Cortex of kidney (tissue), 1 donor: ENCODE measurements at places on chromosomes 4 and X.

DNA sequence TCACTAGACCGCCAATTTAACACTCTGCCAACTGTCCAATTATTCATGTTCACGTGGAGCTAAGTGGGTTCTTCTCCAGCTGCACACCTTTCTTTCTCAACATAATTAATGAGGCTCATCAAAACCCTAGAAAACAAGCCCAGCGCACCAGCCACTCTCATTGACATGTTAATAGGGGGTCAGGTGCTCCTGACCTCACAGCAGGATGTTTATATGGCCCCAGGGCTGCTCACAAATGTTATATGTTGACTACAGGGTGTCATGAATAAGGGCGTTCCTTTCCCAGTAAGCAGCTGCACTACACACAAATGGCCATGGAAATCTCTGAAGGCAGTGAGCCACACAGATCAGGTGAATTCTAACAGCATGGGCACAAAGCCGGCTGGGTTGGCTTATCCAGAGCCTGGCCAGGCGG lies 209.8 kb downstream of the MGST2 start:
- no peak for DNase-seq

DNA sequence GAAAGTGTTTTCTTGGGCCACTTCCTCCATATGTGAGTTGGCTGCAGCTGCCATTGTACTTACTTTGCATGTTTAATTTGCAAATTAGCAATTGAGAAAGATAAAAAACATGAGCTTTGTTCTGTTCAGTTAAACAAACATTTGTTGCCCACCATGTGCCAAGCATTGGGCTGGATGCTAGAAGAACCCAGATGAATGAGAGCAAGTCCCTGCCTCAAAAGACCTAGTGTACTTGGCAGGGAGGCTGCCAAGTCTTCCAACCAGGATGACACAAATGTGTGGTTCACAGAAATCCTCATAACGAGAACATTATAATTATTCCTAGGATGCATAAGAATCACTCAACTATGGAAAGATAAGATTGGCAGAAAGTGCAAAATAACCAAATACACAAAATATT lies 66.7 kb downstream of the GPM6A start:
- no peak for DNase-seq

DNA sequence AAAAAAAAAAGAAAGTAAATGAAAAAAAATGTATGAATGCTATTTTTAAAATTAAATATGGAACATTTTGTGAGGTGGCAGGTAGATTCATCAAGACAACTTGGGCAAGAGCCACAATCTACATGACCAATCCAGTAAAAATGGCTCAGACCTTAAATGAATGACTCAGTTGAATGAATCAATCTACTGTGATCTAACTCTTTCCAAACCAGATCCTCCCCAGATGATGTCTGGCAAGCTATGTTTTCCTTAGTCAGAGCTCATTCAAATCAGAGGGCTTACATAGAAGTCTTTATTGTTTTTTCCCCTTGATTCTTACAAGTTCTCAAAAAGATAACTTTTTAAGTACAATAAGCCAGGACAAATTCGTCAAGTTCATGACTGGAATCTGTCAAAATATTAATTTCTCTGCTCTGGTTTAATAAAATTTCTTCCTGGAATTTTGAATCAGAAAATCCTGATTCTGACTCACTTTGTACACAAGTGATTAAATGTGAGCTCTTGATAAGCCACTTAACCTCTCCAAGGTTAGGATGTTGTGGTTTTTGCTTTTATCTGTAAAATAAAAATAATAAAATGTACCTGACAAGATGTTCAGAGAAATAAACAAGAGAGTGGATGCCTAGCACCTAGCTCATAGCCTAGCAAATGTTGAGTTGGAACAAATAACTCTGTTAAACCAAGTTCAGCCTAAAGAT lies 105.6 kb upstream of the SMIM31 start:
- no peak for DNase-seq

- no peak for DNase-seq
Measured at GRCh38 chr4:41205130-41205529, 9.2 kb downstream of the APBB2 start.

- no peak for DNase-seq
Measured at GRCh38 chrX:70039758-70040157, 10.0 kb downstream of the AWAT2 start.

DNA sequence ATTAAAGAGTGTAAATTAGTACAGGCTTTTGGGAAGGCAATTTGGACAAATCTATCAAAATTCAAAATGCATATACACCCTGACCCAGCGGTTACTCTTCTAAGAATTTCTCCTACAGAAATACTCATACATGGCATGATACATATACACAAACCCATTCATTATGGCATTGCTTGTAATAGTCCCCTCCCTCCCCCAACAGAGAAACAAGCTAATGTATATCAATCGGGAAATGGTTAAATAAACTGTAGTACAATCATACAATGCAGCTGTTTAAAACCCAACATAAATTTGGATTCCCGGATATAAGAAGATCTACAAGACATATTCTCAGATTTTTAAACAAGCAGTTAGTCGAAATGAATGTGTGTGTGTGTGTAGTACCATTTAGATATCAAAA lies 808 bp downstream of the HUWE1 start:
- DNase-seq, result no peak

GRCh38 chr4:126106658-126107057 lies 791.9 kb downstream of the FAT4 start:
- no peak for DNase-seq

GRCh38 chr4:2254665-2255500 lies 7.0 kb downstream of the MXD4 start:
- no peak for DNase-seq

DNA sequence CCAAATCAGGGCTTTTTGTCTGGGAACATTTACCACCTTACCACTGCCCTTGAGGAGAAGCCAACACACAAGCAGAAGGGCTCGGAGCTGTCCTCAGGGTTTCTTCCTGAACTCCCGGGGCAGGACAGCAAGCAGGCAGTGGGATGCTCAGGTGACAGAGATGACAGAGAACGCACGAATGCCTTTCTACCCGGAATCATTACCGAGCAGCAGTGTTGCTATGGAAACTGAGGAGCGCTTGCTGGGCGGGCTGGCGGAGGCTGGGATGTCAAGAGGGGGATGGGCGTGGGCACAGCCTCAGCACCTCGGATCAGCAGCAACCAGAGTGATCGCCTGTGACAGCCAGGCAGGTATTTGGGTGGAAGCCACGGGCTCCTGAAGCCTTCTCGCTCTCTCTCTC lies 17.8 kb downstream of the SSR4 start:
- no peak for DNase-seq

DNA sequence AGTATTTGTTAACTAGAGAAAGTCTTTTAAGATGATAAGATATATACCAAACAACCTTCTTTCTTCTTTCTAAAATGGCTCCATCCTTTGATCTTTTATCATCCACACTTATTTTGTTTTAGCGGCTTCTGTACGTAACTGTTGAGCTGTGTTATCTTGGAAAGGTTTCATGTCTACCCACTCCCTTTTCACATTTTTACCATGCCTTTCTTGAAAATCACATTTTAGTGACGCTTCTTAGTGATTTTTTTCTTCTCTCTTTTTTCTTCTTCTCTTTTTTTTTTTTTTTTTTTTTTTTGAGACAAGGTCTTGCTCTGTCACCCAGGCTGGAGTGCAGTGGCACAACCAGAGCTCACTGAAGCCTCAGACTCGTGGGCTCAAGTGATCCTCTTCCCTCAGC lies 135.1 kb downstream of the CHIC2 start:
- no peak for DNase-seq

DNA sequence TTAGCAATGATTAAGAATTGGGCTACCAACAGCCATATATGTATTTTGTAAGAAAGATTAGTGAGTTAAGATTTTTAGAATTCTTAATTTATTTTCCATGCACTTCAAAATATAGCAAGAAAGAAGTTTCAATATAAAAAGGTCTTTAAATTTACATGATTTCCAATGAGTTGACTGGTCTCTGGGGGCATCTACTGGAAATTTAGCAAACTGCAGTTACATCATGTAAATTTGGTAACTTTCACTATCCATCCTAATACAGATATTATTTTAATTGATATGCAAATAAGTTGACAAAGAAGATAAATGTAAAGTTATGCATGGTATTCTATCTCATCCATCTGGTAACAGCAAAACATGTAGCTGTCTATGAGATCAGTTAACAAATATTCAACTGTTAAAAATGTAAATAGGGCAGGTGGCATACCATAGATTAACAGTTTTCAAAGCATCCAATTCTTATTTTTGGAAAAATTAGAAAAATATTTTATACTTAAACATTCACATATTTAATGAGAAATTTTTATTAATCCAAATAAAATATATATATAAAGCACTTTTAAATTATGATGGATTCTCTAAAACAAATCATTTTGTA lies 29.1 kb downstream of the TTC29 start:
- DNase-seq, result no peak

- no peak for DNase-seq
Measured at GRCh38 chr4:112637552-112637866, 566 bp downstream of the LARP7 start.

GRCh38 chr4:23750125-23750524 lies 139.7 kb downstream of the PPARGC1A start:
- DNase-seq, result no peak

- no peak for DNase-seq
Measured at GRCh38 chr4:30847167-30847566, 127.0 kb downstream of the PCDH7 start.

DNA sequence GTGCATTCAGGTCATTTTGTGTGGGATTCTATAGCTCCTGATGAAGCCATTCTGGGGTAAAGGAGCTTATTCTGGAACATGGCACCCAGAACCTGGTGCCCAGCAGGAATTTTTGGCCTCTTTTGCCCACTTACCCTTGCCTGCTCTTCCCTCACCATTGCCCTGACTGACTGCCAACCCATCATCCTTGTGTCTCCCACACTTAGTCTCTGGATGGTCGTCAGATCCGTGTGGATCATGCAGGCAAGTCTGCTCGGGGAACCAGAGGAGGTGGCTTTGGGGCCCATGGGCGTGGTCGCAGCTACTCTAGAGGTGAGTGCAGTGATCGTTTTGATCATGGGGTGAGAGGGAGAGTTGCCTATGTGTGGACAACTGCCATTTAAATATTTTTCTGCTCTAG lies 1.8 kb downstream of the RBM3 start:
- DNase-seq, result no peak

DNA sequence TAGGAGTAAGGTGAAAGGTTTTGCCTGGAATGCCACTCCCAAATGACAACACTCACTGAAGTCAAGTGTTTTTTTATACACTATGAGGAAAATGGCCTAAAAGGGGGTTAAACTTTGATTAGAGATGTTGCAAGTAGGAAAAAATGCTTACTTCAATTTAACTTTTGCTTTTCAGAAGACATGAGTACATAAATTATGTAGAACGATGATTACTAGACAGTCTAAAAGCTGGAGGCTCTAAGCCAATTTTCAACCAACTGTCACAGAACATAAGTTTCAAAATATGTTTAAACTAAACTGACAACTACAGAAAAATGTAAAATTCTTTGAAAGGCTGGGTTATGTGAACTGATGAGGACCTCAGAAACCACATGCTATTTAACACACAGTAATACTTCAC lies 83.4 kb downstream of the SHISA3 start:
- DNase-seq, result no peak

GRCh38 chr4:182569561-182569960 lies 326.4 kb downstream of the TENM3 start:
- no peak for DNase-seq

DNA sequence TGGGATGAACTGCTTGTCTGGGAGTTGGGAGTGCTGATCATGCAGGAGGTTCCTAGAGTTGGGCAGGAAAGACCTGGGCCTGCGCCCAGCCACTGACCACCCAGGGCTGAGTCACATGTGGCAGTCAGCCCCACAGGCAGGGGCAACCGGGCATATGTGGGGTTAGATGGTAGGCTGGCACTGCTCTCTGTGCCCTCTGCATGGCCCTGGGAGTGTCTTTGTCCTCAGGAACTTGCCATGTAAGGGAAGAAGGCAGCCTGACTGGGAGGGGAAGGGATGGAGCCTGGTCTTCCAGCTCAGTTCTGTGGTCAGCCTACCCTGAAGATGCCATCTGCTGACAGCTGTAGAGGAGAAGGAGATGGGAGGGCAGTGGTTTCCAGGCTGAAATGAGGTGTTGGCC lies 70.2 kb upstream of the EFNB1 start:
- no peak for DNase-seq

DNA sequence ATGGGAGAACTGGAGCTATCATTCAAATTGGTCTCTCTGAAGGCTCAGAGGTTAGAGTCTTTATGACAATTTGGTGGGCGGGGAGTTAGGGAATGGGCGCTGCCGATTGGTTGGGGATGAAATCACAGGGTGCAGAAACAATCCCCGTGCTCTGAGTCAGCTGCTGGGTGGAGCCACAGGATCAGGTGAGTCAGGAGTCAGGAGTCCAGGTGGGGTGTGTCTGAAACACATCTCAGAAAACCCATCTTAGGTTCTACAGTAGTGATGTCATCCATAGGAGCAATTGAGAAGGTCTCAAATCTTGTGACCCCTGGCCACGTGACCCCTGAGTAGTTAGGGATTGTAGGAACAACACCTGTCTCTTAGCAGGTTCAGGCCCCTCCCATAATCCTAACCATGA lies 41.6 kb upstream of the TLR3 start:
- no peak for DNase-seq

DNA sequence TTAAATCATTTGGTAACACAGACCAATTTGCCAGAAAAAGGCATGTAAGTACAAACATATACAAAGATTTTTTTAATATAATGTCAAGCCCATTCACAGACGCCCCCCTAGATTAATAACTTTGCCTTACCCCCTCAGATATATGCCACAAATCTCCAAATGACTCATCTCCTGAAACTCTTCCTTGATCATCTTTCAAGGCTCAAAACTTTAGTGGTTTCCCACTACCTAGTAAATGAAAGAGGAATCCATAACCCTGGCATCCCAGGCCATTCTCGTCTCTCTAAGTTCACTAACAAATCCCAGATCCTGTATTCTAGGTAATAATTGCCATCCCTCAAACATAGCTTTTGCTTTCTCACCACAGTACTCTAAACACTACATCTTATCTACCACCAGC lies 61.9 kb downstream of the PRSS12 start:
- DNase-seq, result no peak

DNA sequence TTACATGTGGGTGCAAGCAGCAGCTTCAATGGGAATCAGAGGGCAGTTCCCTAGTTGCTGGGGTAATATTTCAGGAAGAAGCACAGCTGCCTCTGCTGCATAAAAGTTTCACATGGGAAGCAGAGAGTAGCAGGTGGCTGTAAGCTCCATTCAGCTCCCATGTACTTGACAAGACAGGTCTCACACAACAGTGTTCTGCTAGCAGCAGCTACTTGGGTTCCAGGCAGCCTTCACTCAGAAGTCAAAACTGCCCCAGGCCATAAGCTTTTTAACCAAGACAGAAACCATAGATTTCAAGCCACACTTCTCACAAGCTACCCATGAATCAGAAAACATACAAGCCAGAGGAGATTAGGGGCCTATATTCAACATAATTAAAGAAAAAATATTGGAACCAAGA lies 41.4 kb upstream of the SPIN2A start:
- DNase-seq, result no peak

DNA sequence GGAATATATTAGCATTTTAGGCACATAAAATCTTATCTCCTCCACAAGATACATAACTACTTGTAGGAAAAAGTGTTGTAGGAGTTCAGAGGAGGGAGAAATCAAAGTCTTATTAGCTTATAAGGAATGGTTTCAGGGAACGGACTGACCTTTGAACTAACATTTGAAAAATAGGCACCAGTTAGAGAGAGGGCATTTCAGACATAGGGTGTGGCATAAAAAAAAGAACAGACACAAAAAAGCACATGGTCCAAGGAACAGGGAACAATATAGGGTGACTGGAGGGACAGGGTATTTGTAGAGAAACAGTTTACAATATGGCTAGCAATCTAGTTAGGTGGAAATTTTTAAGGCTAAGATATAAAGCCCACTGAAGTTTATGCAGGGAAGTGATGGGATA lies 6.4 kb downstream of the ABCB7 start:
- no peak for DNase-seq
